ENCODE measurements at places on chromosomes 16 and 17. TPM values are rescaled to one million over a fixed set of nuclear protein-coding genes. Genes with fewer than 3 reads are reported as not detected.
A peak's percentile ranks its signal among the peaks of the same experiment; 100 is the strongest.

KIFC3 gene
- total RNA-seq, result 80.4 TPM

LUC7L3 gene
- 93.0 TPM for total RNA-seq

SPATA22 gene
- total RNA-seq, result not detected

C17orf113 gene
- 0.19 TPM for total RNA-seq

MAP2K6 gene
- 8.8 TPM for total RNA-seq

MYH1 gene
- not detected for total RNA-seq

DNA sequence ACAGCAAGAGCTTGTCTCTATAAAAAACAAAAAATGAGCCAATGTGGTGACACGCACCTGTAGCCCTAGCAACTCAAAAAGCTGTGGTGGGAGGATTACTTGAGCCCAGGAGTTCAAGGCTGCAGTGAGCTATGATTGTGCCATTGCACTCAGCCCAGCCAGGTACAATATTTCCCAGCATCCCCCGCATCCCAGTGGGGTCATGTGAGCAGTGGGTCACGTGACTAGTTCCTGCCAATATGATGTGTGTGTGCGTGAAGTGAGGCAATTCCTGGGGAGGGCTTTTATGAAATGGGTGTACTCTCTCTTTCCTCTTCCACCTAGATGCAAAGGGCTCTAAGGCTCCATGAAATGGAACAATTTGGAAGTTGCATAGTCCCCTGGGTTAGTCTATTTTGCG is 81.3 kb downstream of the GSG1L start:
- no peaks in the 10 kb centered on the region for H3K36me3 ChIP-seq
- no peak overlapping the region for H3K4me3 ChIP-seq
- no peak for DNase-seq
- no peaks in the 10 kb centered on the region for H3K27me3 ChIP-seq
- no peaks in the 10 kb centered on the region for H3K4me1 ChIP-seq

GRCh38 chr17:12256380-12256995 is 235.8 kb downstream of the MAP2K4 start:
- H3K27me3 ChIP-seq, result peaks cover 4% of the 10 kb centered on the region
- H3K4me3 ChIP-seq, result no peak overlapping the region
- H3K36me3 ChIP-seq, result no peaks in the 10 kb centered on the region
- peak; percentile 23 for DNase-seq

DNA sequence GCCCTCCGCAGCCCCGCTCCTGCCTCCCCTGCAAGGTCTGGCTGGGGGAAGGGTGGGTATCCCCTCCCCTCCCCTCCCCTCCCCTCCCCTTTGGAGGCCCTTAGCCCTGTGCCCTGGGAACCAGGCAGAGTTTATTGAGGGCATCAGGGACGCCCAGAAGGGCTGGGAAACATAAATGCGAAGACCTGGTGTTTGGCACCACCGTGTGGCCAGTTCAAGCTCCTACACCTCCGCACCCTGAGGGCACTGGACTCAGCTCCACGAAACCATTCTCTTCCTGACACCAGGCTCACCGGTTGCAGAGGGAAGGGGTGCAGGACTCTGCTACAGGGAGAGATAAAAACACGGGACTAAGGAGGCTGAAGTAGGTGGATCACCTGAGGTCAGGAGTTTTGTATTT is 1.0 kb upstream of the AIPL1 start:
- H3K27me3 ChIP-seq, result peaks cover 8% of the 10 kb centered on the region
- no peaks in the 10 kb centered on the region for H3K36me3 ChIP-seq
- H3K4me3 ChIP-seq, result no peak overlapping the region
- H3K27ac ChIP-seq, result no peak overlapping the region

- H3K4me1 ChIP-seq, result no peaks in the 10 kb centered on the region
- no peak overlapping the region for H3K27ac ChIP-seq
- no peak for DNase-seq
- H3K36me3 ChIP-seq, result no peaks in the 10 kb centered on the region
- no peaks in the 10 kb centered on the region for H3K27me3 ChIP-seq
Measured at GRCh38 chr17:8708025-8708461, 36.6 kb downstream of the CCDC42 start.

GRCh38 chr17:35568561-35568960 is 7.9 kb upstream of the SLFN14 start:
- peak overlapping the region; percentile 97 for H3K4me3 ChIP-seq
- H3K27me3 ChIP-seq, result peaks cover 5% of the 10 kb centered on the region
- H3K36me3 ChIP-seq, result no peaks in the 10 kb centered on the region
- peaks cover 10% of the 10 kb centered on the region for H3K4me1 ChIP-seq
- peak overlapping the region; percentile 87 for H3K27ac ChIP-seq

- H3K27me3 ChIP-seq, result no peaks in the 10 kb centered on the region
- peak overlapping the region; percentile 81 for H3K27ac ChIP-seq
- peaks cover 21% of the 10 kb centered on the region for H3K4me1 ChIP-seq
- peak overlapping the region; percentile 82 for H3K4me3 ChIP-seq
- DNase-seq, result no peak
Measured at GRCh38 chr16:2776500-2777139, 460 bp downstream of the ELOB start.

DNA sequence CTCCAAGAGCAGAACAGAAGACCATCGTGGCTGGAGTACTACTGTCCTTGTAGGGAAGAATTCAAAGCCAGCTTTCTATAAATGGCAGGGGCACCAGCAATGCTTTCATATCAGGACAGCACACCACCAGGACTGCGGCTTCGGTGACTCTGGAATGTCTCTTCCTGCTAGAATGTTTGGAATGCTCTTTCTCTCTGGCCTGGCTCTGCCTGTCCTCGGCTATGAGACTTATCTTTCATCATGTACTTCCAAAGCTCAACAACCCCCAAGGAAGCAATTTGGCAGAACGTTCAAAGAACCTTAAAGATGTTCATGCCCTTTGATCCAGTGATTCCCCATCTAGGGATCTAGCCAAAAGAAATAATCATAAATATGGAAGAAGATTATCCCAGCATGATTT is 52.7 kb upstream of the NOG start:
- H3K27me3 ChIP-seq, result no peaks in the 10 kb centered on the region
- no peak for DNase-seq
- H3K4me3 ChIP-seq, result no peak overlapping the region
- no peaks in the 10 kb centered on the region for H3K36me3 ChIP-seq
- H3K27ac ChIP-seq, result no peak overlapping the region
- no peaks in the 10 kb centered on the region for H3K4me1 ChIP-seq

- no peak overlapping the region for H3K4me3 ChIP-seq
- no peaks in the 10 kb centered on the region for H3K36me3 ChIP-seq
- no peaks in the 10 kb centered on the region for H3K27me3 ChIP-seq
- H3K4me1 ChIP-seq, result peaks cover 8% of the 10 kb centered on the region
- DNase-seq, result peak; percentile 58
Measured at GRCh38 chr16:75506574-75506973, 11.3 kb upstream of the CHST6 start.

- H3K4me1 ChIP-seq, result peaks cover 16% of the 10 kb centered on the region
- peak overlapping the region; percentile 99 for H3K4me3 ChIP-seq
- DNase-seq, result no peak
- peaks cover 5% of the 10 kb centered on the region for H3K36me3 ChIP-seq
- H3K27ac ChIP-seq, result peak overlapping the region; percentile 96
Measured at GRCh38 chr16:3133844-3134243, 985 bp upstream of the ZNF213 start.

DNA sequence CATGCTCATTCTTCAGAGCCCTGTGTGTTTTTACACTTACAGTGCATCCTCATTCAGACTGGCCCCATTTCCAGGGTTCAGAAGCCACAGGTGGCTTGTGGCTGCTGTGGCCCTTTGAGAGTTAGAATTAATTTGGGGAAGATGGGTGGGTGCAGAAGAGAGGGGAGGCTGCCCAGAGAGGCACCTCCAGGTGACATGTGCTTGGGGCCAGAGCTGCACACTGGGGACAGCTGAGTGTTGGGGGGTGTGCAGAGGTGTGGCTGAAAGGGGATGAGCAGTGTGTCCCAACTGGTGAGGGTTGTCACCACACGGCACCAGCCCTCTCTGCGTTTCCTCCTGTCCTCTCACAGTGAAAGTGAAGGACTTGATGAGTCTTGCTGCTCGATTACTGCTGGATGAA is 6.9 kb upstream of the EIF1 start:
- H3K27ac ChIP-seq, result no peak overlapping the region
- H3K4me3 ChIP-seq, result no peak overlapping the region
- H3K4me1 ChIP-seq, result peaks cover 12% of the 10 kb centered on the region
- no peaks in the 10 kb centered on the region for H3K36me3 ChIP-seq
- no peak for DNase-seq

GRCh38 chr17:79156463-79157095 is 82.0 kb downstream of the ENGASE start:
- no peaks in the 10 kb centered on the region for H3K36me3 ChIP-seq
- no peak overlapping the region for H3K4me3 ChIP-seq
- no peaks in the 10 kb centered on the region for H3K27me3 ChIP-seq
- DNase-seq, result no peak
- H3K27ac ChIP-seq, result no peak overlapping the region

- H3K4me3 ChIP-seq, result no peak overlapping the region
- peaks cover 14% of the 10 kb centered on the region for H3K4me1 ChIP-seq
- no peak overlapping the region for H3K27ac ChIP-seq
- no peaks in the 10 kb centered on the region for H3K36me3 ChIP-seq
- no peaks in the 10 kb centered on the region for H3K27me3 ChIP-seq
- DNase-seq, result no peak
Measured at GRCh38 chr17:50891577-50891989, 25.4 kb upstream of the TOB1 start.

- peak; percentile 56 for DNase-seq
- no peaks in the 10 kb centered on the region for H3K36me3 ChIP-seq
- H3K4me1 ChIP-seq, result no peaks in the 10 kb centered on the region
- H3K4me3 ChIP-seq, result no peak overlapping the region
Measured at GRCh38 chr16:77971306-77972061, 50.9 kb upstream of the CLEC3A start.

DNA sequence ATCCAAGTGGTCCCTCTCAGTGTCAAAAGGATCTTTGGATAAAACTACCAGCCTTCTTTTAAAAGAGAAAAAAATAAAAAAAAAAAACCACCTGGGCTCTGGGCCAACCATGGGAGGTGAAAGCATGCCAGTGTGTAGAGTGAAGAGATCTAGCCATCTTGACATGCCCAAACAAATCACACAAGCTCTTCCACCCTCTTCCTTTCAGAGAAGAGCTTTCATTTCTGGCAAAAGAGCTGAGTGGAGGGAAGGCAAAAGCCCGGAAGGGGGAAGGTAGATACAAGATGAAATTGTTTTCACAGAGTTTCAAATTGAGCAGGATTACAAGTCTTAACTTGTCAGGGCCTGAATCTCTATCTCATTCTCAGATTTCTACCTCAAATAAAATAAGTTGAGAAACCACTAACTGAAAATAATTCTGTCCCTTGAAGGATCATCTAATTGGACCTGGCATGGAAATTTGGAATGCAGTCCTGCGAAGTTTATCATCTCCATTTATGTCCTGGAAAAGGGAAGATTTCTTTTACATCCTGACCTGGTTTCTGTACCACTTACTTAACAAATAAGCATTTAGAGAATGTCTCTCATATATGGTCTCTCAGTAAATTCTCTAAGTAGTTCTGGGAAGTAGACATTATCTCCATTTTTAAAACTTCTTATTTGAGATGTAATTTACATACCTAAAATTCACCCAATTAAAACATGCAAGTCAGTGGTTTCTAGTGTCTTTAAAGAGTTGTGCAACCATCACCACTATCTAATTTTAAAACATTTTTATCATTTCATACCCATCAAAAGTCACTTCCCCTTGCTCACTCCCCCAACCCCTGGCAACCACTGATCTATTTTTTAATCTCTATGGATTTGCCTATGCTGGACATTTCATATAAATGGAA is 93.7 kb downstream of the TANGO6 start:
- H3K36me3 ChIP-seq, result peaks cover 6% of the 10 kb centered on the region
- DNase-seq, result peak; percentile 39
- H3K27me3 ChIP-seq, result no peaks in the 10 kb centered on the region
- H3K4me3 ChIP-seq, result no peak overlapping the region
- H3K27ac ChIP-seq, result no peak overlapping the region
- peaks cover 3% of the 10 kb centered on the region for H3K4me1 ChIP-seq

GRCh38 chr17:8153525-8153956 is 1.3 kb upstream of the PER1 start:
- peaks cover 58% of the 10 kb centered on the region for H3K4me1 ChIP-seq
- peak; percentile 97 for DNase-seq
- H3K4me3 ChIP-seq, result peak overlapping the region; percentile 40
- no peaks in the 10 kb centered on the region for H3K27me3 ChIP-seq
- H3K27ac ChIP-seq, result peak overlapping the region; percentile 99
